Kasumi-1 (cell line): ENCODE measurements at places on chromosomes 16 and 17.

GRCh38 chr16:7167626-7168025, 165.0 kb upstream of the RBFOX1 start:
- no peak for DNase-seq

GRCh38 chr16:56067406-56067805, 123.9 kb upstream of the GNAO1 start:
- no peak for DNase-seq

- DNase-seq, result peak; percentile 26
Measured at GRCh38 chr17:64074704-64075426, 54.4 kb upstream of the ICAM2 start.

DNA sequence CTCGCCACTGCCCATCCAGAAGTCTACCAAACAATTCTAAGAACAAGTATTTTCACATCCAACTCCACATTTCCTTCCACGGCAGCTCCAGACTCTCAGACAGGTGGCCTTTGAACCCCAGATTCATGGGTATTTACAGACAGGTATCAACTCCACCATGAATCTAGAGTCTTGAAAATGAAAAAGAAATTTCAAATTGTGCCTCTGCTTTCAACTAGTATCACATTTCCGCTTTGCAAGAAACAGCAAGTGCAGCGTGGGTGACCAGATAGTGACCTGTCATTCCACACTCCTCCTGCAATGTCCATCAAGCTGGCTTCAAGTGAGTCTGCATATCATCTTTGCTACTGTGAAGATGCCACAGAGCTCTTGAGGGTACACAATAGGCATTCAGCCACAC, 232.4 kb upstream of the RPL38 start:
- DNase-seq, result no peak

- no peak for DNase-seq
Measured at GRCh38 chr16:55661941-55662643, 6.3 kb downstream of the SLC6A2 start.

DNA sequence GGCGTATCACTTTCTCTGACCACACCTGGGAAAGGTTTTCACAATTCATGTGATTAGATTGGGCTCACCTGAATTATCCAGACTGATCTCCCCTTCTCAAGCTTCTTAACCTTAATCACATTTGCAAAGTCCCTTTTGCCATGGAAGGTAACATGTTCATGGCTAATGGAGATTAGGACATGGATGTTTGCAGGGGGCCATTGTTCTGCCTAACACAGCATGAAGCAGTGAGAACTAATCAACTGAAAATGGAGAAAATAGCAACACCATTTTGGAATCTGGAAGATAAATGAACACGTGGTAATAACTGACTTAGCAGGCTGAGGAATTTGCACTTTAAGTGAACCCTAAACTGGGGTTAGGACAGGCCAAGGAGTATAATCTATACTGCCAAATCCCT, 25.0 kb upstream of the SBK1 start:
- DNase-seq, result no peak

- DNase-seq, result no peak
Measured at GRCh38 chr17:71777048-71777640, 343.7 kb upstream of the SOX9 start.

DNA sequence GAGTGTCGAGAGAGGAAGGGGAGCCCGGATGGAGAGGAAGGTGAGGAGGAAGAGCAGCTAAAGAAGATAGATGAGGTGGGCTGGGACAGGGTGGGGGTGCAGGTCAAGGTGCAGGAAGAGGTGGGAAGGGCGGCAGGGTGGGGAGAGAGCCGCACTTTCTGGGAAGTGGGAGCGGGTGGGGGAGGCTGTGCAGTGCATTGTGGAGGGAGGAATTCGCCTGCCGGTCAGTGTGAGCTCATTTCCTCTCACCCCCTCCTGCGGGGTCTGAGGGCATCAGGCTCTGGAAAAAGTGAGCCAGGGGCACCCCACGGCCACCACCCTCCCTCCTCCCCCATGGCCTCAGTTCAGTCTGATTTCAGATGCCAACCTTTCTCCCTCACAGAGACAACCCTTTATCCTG, 2.5 kb upstream of the ARHGAP23 start:
- DNase-seq, result no peak
